Kidney (tissue), 22 donors: ENCODE measurements at places on chromosomes 7 and 10. TPM values are rescaled to one million over a fixed set of nuclear protein-coding genes. Genes with fewer than 3 reads are reported as not detected.

DNA sequence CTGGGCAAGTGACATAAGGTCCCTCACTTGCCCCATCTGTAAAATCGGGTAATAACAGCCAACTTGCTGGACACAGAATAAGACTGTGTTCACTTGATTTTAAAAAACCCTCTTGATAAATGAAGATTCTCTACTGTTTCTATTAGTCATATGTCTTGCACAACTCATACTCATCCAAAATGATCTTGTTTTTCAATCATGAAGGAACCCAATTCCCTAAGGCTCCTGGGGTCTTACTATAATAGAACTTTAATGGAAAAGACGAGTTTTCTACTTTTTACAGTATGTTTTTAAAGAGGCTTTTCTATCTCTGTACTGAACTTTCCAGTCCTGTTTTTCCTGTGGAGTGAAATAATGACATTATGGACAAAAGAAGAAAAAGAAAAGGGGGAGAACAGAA, 103.8 kb downstream of the ARID5B start:
- no peaks in the 10 kb centered on the region for H3K27me3 ChIP-seq
- no peak for DNase-seq
- no peak overlapping the region for H3K4me3 ChIP-seq
- no peak overlapping the region for H3K27ac ChIP-seq

GRCh38 chr10:78925800-78926319, 142.9 kb upstream of the ZMIZ1 start:
- H3K27ac ChIP-seq = no peak overlapping the region
- no peak overlapping the region for H3K4me3 ChIP-seq
- no peaks in the 10 kb centered on the region for H3K4me1 ChIP-seq
- no peaks in the 10 kb centered on the region for H3K36me3 ChIP-seq
- no peak for DNase-seq

GRCh38 chr10:52578871-52579405, 193.6 kb downstream of the MBL2 start:
- H3K27ac ChIP-seq = no peak overlapping the region
- H3K4me3 ChIP-seq = no peak overlapping the region
- H3K27me3 ChIP-seq = no peaks in the 10 kb centered on the region

NYAP1 gene
- 0.41 TPM for total RNA-seq

DNA sequence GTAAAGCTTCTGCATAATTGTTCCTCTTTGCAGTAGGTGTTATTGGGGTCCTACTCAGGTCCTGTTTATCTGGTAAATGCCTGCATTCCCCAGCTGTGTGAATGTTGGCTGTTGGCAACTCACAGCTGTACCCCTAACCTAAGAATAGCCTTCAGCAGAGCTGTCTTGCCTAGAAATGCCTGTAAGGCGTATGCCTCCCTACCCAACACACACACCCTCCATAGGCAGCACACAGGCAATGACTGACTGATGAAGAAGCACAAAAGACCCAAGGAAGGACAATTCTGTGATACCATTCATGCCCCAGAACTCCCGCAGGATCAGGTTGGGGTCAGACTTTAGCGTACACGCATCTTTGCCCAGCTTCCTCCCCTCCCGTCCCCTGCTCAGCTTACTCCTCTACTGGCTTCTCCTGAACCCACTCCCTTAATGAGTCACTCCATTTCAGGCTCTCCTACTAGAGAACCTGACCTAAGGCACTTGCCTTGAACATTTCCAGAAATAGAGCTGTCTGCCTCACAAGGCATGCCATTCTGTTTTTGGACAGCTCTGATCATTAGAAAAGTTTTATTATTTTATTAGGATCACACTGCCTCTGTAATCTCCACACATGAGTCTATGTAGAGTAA, 99.2 kb upstream of the PIK3CG start:
- no peak overlapping the region for H3K27ac ChIP-seq
- no peak for DNase-seq
- H3K36me3 ChIP-seq = no peaks in the 10 kb centered on the region

DNA sequence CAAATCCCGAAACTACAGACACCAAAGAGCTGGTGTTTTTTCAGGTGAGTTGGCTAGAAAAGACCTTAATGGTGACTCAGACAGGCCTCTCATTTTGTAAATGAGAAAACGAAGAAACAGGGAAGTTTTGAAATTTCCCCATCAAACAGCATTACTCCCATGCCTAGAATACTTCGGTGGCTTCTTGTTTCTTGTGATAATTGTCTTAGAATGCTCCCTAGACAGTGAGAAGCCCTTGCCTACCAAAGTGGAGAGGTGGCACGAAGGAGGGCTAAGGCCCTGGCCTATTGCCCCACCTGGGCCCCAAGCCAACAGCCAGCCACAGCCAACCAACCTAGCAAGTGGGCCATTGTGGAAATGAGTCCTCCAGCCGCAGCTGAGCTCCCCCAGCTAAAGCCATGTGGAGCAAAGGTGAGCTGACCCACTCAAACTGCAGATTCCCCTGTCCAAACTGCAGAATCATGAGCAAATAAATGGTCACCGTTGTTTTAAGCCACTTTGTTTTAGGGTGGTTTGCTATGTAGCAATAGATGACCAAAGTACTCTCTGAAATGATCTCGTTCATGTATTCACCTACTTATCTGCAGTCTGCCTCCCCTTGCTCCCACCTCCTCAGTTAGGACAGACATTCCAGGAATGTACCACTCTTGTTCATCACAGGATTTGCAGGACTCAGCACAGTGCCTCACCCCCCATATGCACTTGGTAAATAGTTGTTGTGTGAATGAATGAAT, 97.7 kb upstream of the FGFR2 start:
- H3K27ac ChIP-seq = no peak overlapping the region
- no peaks in the 10 kb centered on the region for H3K4me1 ChIP-seq
- no peak overlapping the region for H3K4me3 ChIP-seq

- H3K4me1 ChIP-seq = no peaks in the 10 kb centered on the region
- H3K4me3 ChIP-seq = no peak overlapping the region
- no peak for DNase-seq
- no peaks in the 10 kb centered on the region for H3K27me3 ChIP-seq
- no peaks in the 10 kb centered on the region for H3K36me3 ChIP-seq
Observed at GRCh38 chr10:108112218-108112617, 947.7 kb upstream of the SORCS1 start.

GRCh38 chr10:114485696-114486400, 81.5 kb upstream of the AFAP1L2 start:
- H3K36me3 ChIP-seq = no peaks in the 10 kb centered on the region
- H3K4me1 ChIP-seq = no peaks in the 10 kb centered on the region
- H3K27ac ChIP-seq = no peak overlapping the region
- H3K4me3 ChIP-seq = no peak overlapping the region
- H3K27me3 ChIP-seq = no peaks in the 10 kb centered on the region

- peaks cover 6% of the 10 kb centered on the region for H3K4me1 ChIP-seq
- H3K27ac ChIP-seq = no peak overlapping the region
- H3K4me3 ChIP-seq = no peak overlapping the region
- DNase-seq = no peak
- H3K36me3 ChIP-seq = no peaks in the 10 kb centered on the region
Observed at GRCh38 chr7:111388912-111389311, 173.4 kb downstream of the IMMP2L start.

GRCh38 chr7:118648002-118648401, 423.5 kb downstream of the ANKRD7 start:
- DNase-seq = no peak
- H3K4me3 ChIP-seq = no peak overlapping the region
- no peaks in the 10 kb centered on the region for H3K36me3 ChIP-seq
- H3K27me3 ChIP-seq = no peaks in the 10 kb centered on the region
- no peaks in the 10 kb centered on the region for H3K4me1 ChIP-seq
- H3K27ac ChIP-seq = no peak overlapping the region

DNA sequence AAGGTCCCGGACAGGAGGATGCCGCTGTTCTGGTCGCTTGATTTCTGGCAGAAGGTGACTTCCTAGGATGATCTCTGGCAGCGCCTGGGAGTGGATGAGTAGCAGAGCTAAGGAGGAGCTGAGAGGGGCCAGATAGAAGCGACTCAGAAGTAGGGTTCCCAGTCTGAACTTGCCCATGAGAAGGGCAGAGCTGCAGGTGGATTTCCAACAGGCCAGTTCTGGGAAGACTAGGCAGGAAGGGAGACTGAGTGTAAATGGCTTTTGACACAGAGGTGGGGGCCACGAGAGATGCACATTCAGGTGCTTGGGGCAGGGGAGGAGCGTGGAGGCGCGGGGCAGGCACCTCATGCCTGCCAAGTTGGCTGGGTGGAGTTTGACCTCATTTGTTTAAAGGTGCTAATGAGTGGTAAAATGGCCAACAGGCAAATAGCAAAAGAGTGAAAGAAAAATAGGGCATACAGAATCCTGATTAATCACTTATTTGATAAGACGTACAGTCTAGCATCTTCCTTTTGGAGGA, 58.8 kb downstream of the SHH start:
- no peak overlapping the region for H3K27ac ChIP-seq
- no peak overlapping the region for H3K4me3 ChIP-seq
- H3K4me1 ChIP-seq = peaks cover 10% of the 10 kb centered on the region
- H3K27me3 ChIP-seq = no peaks in the 10 kb centered on the region
- no peaks in the 10 kb centered on the region for H3K36me3 ChIP-seq

DNA sequence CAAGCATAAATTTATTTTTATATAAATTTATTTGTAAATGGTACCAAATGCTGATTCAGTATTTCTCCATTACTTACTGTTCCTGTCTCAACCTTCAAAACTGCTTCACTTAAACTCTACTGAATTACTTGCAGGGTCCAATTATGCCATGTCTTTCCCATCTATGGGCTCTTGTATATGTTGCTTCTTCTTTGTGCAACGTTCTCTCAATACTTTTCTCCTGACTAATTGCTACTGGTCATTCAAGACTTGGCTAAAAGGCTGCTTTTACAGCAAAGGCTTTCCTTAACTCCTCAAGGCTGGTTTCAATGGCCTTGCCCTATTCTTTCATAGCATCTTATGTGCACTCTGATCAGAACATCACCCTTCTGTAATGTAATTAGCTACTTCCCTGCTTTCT, 67.9 kb downstream of the RNLS start:
- H3K27me3 ChIP-seq = no peaks in the 10 kb centered on the region
- H3K27ac ChIP-seq = no peak overlapping the region
- H3K36me3 ChIP-seq = no peaks in the 10 kb centered on the region
- H3K4me1 ChIP-seq = no peaks in the 10 kb centered on the region
- H3K4me3 ChIP-seq = no peak overlapping the region
- DNase-seq = no peak

- no peaks in the 10 kb centered on the region for H3K4me1 ChIP-seq
- DNase-seq = no peak
- no peak overlapping the region for H3K27ac ChIP-seq
- H3K27me3 ChIP-seq = no peaks in the 10 kb centered on the region
- no peak overlapping the region for H3K4me3 ChIP-seq
- no peaks in the 10 kb centered on the region for H3K36me3 ChIP-seq
Observed at GRCh38 chr7:49623943-49624342, 149.5 kb upstream of the VWC2 start.

DNA sequence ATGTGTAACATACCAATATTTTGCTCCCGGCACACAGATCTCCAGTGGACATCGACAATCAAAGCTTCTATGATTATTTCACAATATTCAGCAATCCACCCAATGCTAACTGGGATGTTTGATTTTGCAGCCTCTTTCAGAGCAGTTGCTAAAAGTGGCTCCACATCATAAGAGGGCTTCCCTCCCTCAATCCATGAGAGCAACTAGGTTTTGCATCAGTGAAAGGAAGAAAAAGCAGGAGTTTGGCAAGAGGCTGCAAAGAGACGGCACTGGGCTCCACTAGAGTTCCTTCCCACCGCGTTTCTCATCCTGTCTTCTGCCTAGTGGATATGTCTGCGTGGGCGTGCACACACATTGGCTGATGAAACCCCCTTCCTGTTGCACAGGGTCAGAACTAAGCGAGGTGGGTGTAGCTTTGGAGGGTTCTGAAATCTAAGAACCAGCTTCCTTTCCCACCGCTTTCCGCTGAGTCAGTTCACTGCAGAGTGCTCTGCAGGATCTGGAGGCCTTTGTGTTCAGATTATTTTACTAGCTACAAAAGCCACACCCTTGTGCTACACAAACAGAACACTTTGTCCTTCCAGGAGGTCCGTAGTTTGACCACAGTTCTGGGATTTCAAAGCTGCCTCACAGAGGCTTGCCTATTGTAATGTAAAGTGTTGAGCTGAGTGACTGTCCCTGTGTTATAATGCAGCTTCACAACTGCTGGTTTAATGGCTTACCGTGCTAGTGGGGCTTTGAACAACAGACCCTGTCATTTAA, 28.1 kb downstream of the ARL4A start:
- no peaks in the 10 kb centered on the region for H3K36me3 ChIP-seq
- peak; percentile 79 for DNase-seq
- H3K4me3 ChIP-seq = no peak overlapping the region
- H3K4me1 ChIP-seq = no peaks in the 10 kb centered on the region
- H3K27me3 ChIP-seq = no peaks in the 10 kb centered on the region
- no peak overlapping the region for H3K27ac ChIP-seq

OR2A12 gene
- not detected for total RNA-seq

CYP3A4 gene
- not detected for total RNA-seq

- no peaks in the 10 kb centered on the region for H3K36me3 ChIP-seq
- peak; percentile 65 for DNase-seq
- H3K4me3 ChIP-seq = no peak overlapping the region
- H3K27me3 ChIP-seq = no peaks in the 10 kb centered on the region
- H3K4me1 ChIP-seq = peaks cover 5% of the 10 kb centered on the region
Observed at GRCh38 chr10:96370584-96371157, 11.9 kb upstream of the OPALIN start.

DNA sequence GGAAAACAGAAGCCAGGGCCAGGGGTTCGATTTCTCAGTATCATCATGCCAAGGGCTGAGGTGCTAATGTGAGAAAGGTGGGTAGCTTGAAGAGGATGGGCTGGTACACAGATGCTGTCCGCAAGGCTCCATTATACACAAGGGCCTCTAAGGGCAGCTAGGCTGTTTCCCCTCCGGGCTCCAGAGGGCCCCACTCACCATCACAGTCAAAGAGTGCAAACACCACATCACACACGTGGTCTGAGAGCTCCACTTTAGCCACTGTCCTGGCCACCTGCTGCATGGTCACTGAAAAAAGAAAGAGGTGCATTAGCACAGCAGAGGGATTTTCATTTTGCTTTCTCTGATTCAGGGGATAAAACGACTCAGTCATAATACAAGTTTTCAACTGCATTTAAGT, 20.9 kb upstream of the DNAJB12 start:
- no peak overlapping the region for H3K27ac ChIP-seq
- H3K27me3 ChIP-seq = no peaks in the 10 kb centered on the region
- no peak for DNase-seq
- H3K4me1 ChIP-seq = no peaks in the 10 kb centered on the region
- H3K4me3 ChIP-seq = no peak overlapping the region

DNA sequence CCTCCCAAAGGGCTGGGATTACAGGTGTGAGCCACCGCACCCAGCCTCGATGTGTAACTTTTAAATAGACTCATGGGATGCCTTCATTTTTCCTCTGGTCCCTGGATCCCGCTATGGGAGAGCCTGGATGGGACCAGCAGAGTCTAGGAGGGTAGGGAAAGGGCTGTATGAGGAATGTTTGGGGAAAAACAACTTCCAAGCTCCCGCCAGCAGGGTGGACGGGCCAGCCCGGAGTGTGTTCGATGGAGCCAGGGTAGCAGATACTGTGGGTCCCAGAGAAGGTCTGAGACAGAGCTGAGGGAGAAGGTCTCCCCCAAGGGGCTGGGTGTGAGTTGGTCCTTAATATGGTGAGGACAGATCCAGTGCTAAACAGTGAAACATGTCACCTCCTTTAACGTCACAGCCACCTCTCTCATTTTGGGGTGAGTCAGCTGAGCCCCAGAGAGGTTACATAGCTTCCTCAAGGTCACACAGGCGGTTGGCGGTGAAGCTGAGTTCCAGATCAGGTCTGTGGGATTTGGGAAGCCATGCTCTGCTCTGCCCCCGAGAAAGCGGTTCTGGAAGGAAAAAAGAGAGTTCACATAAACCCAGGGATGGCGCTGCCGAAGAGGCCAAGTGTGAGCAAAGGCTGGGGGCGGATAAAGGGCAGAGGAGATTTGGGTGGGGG, 66.4 kb downstream of the MYL10 start:
- H3K4me1 ChIP-seq = peaks cover 2% of the 10 kb centered on the region
- no peak for DNase-seq
- H3K27me3 ChIP-seq = no peaks in the 10 kb centered on the region
- H3K4me3 ChIP-seq = no peak overlapping the region
